ENCODE measurements at places on chromosomes 12 and 14. TPM values are rescaled to one million over a fixed set of nuclear protein-coding genes. Genes with fewer than 3 reads are reported as not detected.

GRCh38 chr12:105474672-105475071 is 144.2 kb downstream of the C12orf75 start:
- H3K4me3 ChIP-seq, result no peak overlapping the region
- no peaks in the 10 kb centered on the region for H3K27me3 ChIP-seq
- no peak overlapping the region for H3K27ac ChIP-seq
- H3K36me3 ChIP-seq, result no peaks in the 10 kb centered on the region

DNA sequence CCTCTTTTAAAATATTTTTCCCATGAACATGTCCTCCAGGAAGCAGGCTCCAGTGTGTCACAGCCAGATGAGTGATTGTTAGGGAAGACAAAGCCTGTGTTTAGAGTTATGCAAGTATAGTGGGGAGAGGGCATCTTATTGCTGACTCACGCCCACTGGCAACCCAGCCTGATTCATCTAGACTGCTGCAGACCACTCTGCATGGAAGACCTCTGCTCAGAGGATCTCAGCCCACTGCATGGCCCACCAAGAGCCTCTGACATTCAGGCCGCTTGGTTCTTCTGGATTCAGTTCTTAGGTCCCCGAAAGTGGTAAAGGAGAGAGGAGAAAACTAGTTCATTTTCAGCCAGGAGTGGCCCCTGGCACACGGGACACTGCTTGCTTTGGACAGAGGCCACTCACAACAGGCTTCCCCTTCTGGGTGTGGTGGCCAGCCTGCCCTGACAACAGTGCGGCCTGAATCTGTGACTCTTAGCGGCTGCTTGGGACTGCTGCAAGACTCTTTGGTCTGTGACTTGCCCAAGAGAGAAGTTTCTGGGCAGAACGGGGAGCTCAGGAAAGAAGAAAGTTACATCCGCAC is 266.3 kb downstream of the ZFP36L1 start:
- no peaks in the 10 kb centered on the region for H3K27me3 ChIP-seq
- H3K36me3 ChIP-seq, result no peaks in the 10 kb centered on the region
- H3K4me3 ChIP-seq, result no peak overlapping the region
- H3K4me1 ChIP-seq, result peaks cover 12% of the 10 kb centered on the region
- peak overlapping the region; percentile 56 for H3K27ac ChIP-seq

DNA sequence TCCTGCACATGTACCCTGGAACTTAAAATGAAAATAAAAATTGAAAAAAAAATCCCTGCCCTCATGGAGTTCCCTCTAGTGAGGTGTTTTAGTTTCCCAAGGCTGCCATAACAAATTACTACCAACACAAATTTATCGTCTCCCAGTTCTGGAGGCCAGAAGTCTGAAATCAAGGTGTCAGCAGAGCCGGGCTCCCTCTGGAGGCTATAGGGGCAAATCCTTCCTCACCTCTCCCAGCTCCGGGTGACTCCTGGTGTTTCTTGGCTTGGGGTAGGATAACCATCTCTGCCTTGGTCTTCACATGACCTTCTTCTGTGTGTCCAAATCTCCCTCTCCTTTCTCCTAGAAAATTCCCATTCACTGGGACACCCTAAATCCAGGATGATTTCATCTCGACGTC is 50.1 kb downstream of the PLXNC1 start:
- H3K4me3 ChIP-seq, result no peak overlapping the region
- no peaks in the 10 kb centered on the region for H3K4me1 ChIP-seq
- no peak overlapping the region for H3K27ac ChIP-seq
- no peak for DNase-seq
- no peaks in the 10 kb centered on the region for H3K36me3 ChIP-seq

DNA sequence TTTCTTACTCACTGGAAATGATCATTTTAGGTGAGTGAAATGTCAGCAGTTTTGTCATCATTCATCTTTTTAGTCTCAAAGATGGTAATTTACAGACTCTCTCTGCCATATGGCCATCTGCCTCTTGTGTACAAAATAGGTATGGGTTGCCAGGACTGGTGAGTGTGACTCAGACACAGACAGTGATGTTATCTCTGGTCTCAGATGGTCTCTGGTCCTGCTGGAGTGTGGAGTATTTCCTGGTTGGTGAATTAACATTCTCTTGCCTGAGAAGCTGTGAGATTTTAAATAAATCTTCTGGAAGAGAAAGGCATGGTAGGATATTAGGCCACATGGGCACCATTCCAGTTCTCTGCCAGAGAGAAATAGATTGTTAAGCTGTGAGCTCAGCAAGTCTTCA is 207.0 kb downstream of the ATP23 start:
- no peaks in the 10 kb centered on the region for H3K36me3 ChIP-seq
- H3K27ac ChIP-seq, result no peak overlapping the region
- H3K27me3 ChIP-seq, result no peaks in the 10 kb centered on the region
- DNase-seq, result no peak

GRCh38 chr14:94355191-94355794 is 32.2 kb upstream of the SERPINA6 start:
- no peak overlapping the region for H3K4me3 ChIP-seq
- no peaks in the 10 kb centered on the region for H3K27me3 ChIP-seq
- no peak overlapping the region for H3K27ac ChIP-seq

GRCh38 chr12:108337235-108338223 is 1.6 kb downstream of the CMKLR1 start:
- DNase-seq, result no peak
- H3K36me3 ChIP-seq, result no peaks in the 10 kb centered on the region
- no peaks in the 10 kb centered on the region for H3K4me1 ChIP-seq
- peak overlapping the region; percentile 30 for H3K27ac ChIP-seq
- peaks cover 20% of the 10 kb centered on the region for H3K27me3 ChIP-seq

GRCh38 chr14:92973261-92973797 is 50.4 kb downstream of the CHGA start:
- H3K36me3 ChIP-seq, result no peaks in the 10 kb centered on the region

- H3K36me3 ChIP-seq, result no peaks in the 10 kb centered on the region
- H3K4me3 ChIP-seq, result no peak overlapping the region
- H3K4me1 ChIP-seq, result no peaks in the 10 kb centered on the region
- H3K27me3 ChIP-seq, result no peaks in the 10 kb centered on the region
- H3K27ac ChIP-seq, result no peak overlapping the region
These were observed 18.5 kb downstream of the HIP1R start for GRCh38 chr12:122853582-122854245.

DNA sequence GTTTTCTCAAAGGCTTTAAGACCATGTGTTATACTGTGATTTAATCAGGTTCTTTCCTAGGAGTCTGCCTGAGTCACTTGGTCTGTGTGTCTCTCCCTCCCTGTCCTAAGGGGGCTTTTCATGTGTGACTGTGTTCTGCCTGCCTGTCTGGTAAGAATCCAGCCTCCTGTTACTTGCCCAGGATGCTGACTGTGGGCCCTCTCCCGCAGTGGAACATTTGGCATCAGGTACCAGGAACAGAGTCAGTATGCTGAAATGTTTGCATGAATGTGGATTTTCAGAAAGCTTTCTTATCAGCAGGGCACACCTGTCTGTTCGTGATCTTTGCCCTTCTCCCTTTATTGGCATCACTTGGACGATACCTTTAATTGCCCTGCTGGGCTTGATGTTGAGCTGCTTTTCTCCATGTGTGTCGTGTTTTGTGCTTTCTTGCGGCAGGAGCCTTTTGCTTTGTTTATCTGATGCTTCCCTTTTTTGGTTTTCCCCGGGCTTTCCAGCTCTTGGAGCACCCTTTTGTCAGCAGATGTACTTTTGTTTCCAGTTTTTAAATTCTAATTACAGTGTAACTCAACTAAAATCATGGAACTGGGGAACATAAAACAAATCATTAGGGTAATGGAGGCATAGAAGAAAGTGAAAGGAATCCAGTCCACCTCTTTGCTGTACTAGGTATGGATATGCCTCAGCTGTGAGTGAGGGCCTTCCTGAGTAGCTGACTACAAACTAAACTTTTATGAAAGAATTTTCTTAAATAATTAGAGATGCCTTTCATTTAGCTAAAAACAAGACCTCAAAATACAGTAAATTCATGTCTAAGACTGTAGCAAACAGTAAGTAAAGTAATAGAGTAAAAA is 72.5 kb downstream of the TRAF3 start:
- DNase-seq, result no peak
- H3K4me1 ChIP-seq, result peaks cover 4% of the 10 kb centered on the region
- no peaks in the 10 kb centered on the region for H3K36me3 ChIP-seq

DNA sequence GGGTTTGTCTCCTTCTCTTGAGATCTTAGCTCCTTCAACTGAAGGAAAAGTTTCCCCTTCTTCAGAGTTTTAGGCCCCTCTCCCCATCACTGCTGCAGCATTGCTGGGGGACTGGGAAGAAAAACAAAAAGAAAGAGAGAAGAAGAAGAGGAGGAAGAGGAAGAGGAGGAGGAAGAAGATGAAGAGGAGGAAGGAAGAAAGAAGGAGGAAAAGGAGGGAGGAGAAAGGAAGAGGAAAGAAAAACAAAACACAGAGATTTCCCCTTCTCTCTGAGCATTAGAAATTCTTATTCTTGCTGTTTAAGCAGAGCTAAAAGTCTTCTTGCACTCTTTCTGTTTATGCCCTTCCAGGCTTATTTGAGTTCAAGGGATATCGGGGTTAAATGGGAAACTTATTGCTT is 219.8 kb upstream of the AMIGO2 start:
- DNase-seq, result no peak
- no peak overlapping the region for H3K4me3 ChIP-seq
- H3K27me3 ChIP-seq, result no peaks in the 10 kb centered on the region
- no peaks in the 10 kb centered on the region for H3K4me1 ChIP-seq
- H3K27ac ChIP-seq, result no peak overlapping the region

GRCh38 chr14:34398024-34398423 is 64.0 kb downstream of the SPTSSA start:
- no peaks in the 10 kb centered on the region for H3K27me3 ChIP-seq
- no peaks in the 10 kb centered on the region for H3K36me3 ChIP-seq
- H3K27ac ChIP-seq, result no peak overlapping the region
- no peak for DNase-seq
- H3K4me3 ChIP-seq, result no peak overlapping the region

DNA sequence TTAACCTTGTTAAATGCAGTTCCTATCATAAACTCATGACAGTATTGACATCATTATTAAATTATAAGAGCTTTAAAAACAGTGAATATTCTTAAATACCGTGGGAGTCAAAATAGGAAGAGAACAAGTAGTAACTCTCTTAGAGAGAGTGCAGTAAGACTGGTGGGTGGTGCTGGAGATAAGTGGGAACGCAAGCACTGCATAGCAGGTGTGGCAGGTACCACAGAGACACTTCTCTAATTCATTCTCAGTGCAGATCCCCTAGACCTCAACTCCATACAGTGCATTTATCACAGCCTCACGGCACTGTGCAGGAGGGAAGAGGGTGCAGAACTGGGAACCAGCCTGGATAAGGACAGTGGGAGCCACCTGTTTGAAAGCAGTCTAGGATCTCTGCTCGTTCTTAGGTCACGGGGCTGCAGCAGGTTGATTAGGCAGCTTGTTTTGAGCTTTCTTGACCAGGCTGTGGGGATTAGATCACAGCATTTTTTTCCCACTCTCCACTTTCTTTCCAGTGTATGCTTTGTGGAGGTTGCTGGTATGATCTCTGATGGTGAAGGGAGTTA is 165.6 kb downstream of the PRKCH start:
- no peaks in the 10 kb centered on the region for H3K36me3 ChIP-seq
- H3K27me3 ChIP-seq, result no peaks in the 10 kb centered on the region
- DNase-seq, result no peak
- no peak overlapping the region for H3K4me3 ChIP-seq
- no peak overlapping the region for H3K27ac ChIP-seq

GRCh38 chr12:69998011-69998410 is 173.0 kb downstream of the MYRFL start:
- no peaks in the 10 kb centered on the region for H3K27me3 ChIP-seq
- H3K4me1 ChIP-seq, result no peaks in the 10 kb centered on the region
- no peaks in the 10 kb centered on the region for H3K36me3 ChIP-seq
- DNase-seq, result no peak
- H3K4me3 ChIP-seq, result no peak overlapping the region

- H3K4me3 ChIP-seq, result no peak overlapping the region
- H3K4me1 ChIP-seq, result peaks cover 14% of the 10 kb centered on the region
- peaks cover 62% of the 10 kb centered on the region for H3K36me3 ChIP-seq
- no peak for DNase-seq
These were observed 6.4 kb downstream of the SNX6 start for GRCh38 chr14:34623506-34623905.

DNA sequence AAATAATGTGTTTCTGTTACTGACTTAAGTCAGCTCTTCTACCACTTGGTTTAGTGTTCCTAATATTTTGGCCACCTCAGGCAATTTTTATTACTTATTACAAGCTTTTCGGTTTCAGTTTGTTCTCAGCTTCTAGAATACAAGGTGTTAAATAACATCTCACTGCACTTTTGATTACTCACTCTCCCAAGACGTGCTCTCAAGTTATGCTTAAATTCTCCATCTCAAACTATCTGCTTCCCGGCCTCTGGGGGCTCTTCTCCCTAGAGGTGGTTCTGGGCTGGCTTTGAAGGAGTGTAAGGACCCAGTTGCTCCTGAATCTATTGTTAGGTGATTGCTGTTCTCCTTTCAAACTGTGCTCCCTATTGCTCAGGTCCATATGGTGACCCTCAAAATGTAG is 193.9 kb upstream of the DDHD1 start:
- H3K4me1 ChIP-seq, result no peaks in the 10 kb centered on the region
- no peak overlapping the region for H3K27ac ChIP-seq
- H3K27me3 ChIP-seq, result no peaks in the 10 kb centered on the region
- H3K4me3 ChIP-seq, result no peak overlapping the region
- DNase-seq, result no peak

- DNase-seq, result no peak
- H3K27me3 ChIP-seq, result no peaks in the 10 kb centered on the region
- no peak overlapping the region for H3K27ac ChIP-seq
- H3K36me3 ChIP-seq, result no peaks in the 10 kb centered on the region
These were observed 105.3 kb upstream of the BCAT1 start for GRCh38 chr12:25054076-25054782.

DNA sequence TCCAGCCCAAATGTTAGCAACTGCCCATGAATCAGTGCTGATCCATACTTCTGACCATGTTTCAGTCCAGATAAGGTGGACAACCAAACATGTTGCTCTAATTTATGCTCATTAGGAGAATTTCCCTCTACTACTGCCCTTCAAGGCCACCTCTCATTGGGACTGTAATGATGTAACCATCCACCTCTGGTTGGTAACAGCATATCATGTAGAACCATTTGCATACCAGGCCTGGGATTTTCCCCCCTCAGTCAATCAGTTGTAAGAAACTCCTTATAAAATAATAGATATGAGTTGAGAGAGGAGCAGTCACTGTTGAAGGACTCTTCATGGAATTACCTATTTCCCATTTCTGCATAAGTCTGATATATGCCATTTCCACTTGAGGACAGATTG is 17.8 kb upstream of the YAF2 start:
- no peak overlapping the region for H3K27ac ChIP-seq
- no peak for DNase-seq
- H3K4me3 ChIP-seq, result no peak overlapping the region
- no peaks in the 10 kb centered on the region for H3K4me1 ChIP-seq
- H3K27me3 ChIP-seq, result no peaks in the 10 kb centered on the region
- no peaks in the 10 kb centered on the region for H3K36me3 ChIP-seq

GLI1 gene
- total RNA-seq, result 0.86 TPM

FAM90A1 gene
- not detected for total RNA-seq

RNASE1 gene
- total RNA-seq, result 97.8 TPM

RIC8B gene
- 11.7 TPM for total RNA-seq

NXPH4 gene
- total RNA-seq, result 0.42 TPM

KRT3 gene
- not detected for total RNA-seq

CISTR gene
- not detected for total RNA-seq

CABP1 gene
- total RNA-seq, result 1.8 TPM

KLHL33 gene
- 2.3 TPM for total RNA-seq

KRT77 gene
- total RNA-seq, result not detected

PYGL gene
- 18.9 TPM for total RNA-seq

Measured in psoas muscle (tissue), 8 donors.